ENCODE measurements at places on chromosomes 2 and 18.

GRCh38 chr2:215627771-215628170 lies 191.9 kb upstream of the FN1 start:
- DNase-seq: peak; percentile 32

DNA sequence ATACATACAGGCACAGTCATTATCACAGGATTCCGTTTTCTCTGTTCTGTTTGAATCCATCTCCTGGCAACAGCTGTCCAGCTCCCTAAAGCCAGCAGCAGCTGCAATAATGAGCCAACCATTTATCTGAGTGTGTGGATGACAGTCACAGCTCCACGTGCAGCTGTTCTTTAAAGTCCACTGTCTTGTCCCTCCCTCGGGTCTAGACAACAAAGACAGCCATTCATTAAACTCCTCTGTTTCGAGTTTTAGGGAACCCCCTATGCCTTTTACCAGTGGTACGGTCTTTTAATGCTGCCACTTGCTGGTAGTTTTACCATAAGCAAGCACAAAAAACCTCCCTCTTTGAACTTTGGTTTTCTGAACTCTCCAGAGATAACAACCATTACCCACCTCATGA lies 16.0 kb upstream of the MSGN1 start:
- no peak for DNase-seq

DNA sequence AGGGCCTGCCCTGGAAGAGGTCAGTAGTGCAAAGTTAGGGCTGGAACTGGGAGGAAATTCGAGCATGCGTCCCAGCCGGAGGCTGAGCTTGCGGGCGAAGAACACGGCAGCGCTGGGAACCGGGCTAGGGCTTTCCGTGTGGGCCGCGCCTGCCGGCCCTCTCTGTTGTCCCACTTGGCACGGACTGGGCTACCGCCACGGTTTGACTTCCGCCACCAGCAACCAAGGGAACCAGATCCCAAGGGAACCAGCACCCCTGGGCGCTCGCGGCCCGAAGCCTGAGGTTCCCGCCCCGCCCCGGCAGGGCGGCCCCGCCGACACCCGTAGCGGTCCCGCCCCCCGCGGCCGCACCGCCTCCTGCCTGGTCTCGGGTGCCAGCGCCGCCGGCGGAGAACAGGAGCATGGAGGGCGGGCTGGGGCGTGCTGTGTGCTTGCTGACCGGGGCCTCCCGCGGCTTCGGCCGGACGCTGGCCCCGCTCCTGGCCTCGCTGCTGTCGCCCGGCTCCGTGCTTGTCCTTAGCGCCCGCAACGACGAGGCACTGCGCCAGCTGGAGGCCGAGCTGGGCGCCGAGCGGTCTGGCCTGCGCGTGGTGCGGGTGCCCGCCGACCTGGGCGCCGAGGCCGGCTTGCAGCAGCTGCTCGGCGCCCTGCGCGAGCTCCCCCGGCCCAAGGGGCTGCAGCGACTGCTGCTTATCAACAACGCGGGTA lies at the start of gene SPR:
Gene SPR (plus strand): TSS at position 377 of the 708 bp plus-strand sequence. CDS start 25 bp downstream, at position 402.
- DNase-seq: peak; percentile 73

- no peak for DNase-seq
Measured at GRCh38 chr2:112686348-112687217, 34.2 kb upstream of the NT5DC4 start.

- DNase-seq: no peak
Measured at GRCh38 chr2:171667041-171667440, 20.2 kb upstream of the DYNC1I2 start.

GRCh38 chr18:37565977-37566478 lies 430 bp upstream of the CELF4 start:
- DNase-seq: no peak

DNA sequence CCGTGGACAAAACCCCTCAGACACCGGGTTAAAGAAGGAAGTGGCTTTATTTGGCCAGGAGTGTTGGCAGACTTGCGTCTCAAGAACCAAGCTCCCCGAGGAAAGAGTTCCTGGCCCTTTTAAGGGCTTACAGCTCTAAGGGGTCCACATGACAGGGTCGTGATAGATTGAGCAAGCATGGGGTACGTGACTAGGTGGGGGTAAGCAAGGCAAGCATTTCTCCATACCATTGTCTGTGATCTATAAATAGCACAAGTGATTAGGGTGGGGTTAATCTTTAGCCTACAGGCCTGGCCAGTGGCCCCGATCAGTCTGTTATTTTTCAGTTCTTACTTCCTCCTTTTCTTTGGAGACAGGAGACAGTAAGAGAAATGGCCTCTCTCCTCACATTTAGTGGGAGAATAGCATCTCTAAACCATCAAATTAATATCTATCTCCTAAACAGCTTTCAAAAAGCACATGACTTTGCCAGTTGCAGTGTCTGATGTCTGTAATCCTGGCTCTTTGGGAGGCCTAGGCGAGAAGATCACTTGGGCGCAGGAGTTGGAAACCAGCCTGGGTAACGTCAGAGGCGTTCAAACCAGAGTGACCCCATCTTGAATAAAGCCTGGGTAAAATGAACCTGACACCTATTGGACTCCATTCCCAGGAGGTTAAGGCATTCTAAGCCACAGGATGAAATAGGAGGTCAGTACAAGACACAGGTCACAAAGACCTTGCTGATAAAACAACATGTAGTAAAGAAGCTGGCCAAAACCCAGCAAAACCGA lies 18.3 kb upstream of the CNOT11 start:
- DNase-seq: no peak

GRCh38 chr18:26863122-26863879 lies 2.2 kb downstream of the AQP4 start:
- DNase-seq: no peak

DNA sequence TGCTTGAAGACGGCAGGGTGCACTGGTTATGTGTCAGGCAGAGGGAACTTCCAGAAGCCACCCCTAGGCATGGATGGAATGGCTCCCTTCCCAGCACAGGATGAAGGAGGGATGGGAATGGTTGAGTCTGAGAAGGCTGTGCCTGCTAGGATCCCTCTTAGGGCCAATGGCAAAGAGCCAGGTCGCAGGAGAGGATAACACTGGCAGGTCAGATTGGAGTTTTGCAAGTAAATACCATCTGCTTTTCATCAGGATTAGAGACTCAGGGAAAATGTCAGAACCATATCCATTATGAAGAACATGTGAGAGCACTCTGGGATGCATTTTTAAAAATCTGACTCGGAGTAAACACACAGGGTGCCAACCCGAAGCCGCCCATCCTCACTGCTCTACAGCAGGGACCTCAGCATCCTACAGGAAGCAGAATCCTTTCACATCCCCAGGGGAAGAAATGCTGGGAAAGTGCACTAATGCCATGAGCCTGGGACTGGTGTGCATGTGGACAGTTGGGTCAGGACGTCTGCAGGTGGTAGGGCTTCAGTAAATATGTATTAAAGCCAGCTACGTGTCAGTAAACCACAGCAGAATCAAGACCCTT lies 139.9 kb downstream of the MYT1L start:
- DNase-seq: no peak

GRCh38 chr2:225270861-225271260 lies 128.6 kb upstream of the NYAP2 start:
- peak; percentile 91 for DNase-seq

DNA sequence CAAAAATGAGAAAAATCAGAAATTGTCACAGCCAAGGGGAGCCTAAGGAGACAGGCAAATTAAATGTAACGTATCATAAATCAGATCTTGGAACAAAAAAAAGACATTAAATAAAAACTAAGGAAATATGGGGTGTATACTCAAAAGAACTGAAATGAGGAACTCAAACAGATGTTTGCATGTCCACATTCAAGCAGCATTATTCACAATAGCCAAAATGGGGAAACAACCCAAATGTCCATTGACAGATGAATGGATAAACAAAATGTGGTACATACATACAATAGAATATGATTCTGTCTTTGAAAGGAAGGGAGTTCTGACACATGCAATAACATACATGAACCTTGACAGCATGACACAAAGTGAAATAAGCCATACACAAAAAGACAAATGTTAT lies 155.8 kb upstream of the KLF7 start:
- DNase-seq: peak; percentile 62

DNA sequence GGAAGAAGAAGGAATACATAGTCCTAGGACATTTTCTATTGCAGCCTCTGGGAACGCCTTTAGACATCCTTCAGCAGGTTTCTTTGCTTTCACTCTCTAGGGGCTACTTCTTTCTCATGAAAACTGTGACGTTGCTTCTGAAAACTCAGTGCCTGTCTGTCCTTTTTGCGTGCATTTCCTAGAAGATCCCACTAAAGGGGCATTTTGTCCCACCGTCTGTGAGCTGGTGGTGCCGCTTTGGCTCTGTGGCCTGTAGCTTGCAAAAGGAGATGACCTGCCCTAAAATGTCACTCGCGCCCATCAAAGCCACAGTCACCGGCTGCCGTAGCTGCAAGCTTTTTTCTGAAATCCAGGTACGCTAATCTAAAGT lies 579 bp downstream of the STAT4 start:
- DNase-seq: peak; percentile 29

DNA sequence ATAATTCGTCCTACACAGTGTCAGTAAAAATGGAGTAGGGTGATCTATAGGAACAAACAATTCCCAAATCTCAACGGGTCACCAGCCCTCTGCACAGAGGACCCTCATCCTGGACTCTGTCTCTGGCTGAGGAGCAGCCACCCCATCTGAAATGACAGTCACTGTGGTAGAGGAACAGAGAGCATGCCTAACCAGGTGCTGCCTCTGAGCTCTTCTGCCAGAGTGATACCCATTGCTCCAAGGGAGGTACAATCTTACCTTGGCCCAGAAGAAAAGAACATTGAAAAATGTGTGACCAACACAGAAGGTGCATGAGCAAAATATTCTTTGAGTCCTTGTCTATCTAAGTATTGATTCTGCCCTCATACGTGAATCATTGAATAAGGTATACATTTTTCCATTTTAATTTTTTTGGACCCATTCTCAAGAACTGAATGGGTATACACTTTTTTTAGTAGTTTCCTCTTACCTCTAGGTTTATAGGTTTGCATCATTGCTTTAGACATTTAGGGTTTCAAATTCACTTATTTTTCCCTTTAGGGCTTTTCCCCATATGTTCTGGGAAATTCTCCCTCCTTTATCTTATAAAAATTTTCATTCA lies 8.7 kb downstream of the SP140 start:
- DNase-seq: no peak

DNA sequence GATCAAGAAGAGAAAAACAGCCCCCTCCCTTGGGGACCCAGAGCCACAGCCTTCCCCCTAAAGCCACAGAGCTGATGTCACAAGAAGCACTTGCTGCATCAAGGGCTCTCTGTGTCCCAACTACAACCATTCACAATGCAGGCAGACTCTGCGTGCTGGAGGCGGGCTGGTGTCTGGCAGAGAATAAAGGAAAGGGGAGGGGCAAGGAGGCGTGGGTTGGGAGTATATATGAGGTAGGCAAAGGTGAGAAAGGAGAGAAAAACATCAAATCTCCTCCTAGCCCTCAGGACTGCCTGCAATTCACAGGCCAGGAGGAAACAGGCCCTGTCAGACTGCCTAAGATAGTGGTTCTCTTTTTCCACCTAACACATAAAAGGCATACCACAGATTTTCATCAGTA lies 48.8 kb upstream of the IHH start:
- peak; percentile 25 for DNase-seq
